ENCODE measurements at places on chromosomes 4 and X. TPM values are rescaled to one million over a fixed set of nuclear protein-coding genes. Genes with fewer than 3 reads are reported as not detected.

Gene DLG3
- polyA plus RNA-seq = 9.8 TPM

Gene TDO2
- not detected for polyA plus RNA-seq

Gene TEX13C
- not detected for polyA plus RNA-seq

GRCh38 chr4:177441061-177441802 is 1.0 kb downstream of the AGA start:
- DNase-seq = no peak

GRCh38 chr4:113955948-113956347 is 23.5 kb downstream of the ARSJ start:
- no peak for DNase-seq

DNA sequence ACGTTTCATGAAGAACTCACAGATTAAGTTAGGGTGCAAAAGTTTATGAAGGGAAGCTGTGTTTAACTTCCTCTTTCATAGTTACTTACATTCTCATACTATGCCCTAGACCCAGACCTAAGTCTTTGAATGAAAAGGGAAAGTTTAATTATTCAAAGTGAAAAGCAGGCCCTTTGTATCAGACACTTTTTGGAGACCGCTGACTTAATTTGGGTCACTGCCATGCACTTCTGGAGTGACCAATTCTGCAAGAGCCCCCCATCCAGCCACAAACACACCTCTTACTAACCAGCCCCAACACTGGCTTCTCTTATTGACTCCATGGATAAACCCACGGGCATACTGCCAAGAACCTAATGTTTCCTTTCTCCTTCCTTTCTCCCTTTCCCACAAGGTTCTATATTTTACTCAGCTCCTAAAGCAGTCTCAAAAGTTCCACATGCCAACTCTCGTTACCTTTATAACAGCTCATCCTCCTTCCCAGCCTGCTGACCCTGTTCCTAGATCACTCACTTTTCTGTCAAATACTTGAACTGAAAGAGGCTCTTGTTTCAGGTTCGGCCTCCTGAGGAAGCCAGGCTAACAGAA is 34.5 kb downstream of the ABCE1 start:
- DNase-seq = no peak

- DNase-seq = no peak
Measured at GRCh38 chrX:133437356-133437755, 22.1 kb upstream of the GPC4 start.

DNA sequence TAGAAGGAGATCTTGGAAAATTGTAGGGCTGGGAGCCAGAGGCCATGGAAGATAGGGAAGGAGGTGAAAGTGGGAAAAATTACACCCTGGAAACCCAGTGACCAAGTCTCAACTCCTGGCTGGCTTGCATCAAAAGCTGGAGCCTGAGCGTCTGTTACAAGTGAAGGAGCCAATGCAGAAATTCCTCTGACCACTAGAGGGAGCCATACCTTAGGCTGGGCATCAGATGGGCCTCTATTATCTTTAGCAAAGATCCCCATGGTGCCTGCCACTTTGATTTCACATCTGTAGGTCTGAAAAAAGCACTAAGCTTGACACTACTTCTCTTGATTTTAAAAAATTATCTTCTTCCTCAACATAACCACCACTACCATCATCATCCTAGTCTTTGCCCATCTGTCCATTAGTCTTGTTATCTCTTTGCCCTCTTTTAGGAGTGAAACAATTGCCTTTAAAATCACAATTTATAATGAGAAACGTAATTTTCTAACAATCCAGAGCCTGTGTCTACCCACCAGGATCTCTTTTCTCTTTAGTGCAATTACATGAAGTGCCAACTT is 62.9 kb downstream of the ANAPC4 start:
- DNase-seq = no peak
